Activated T-cell treated with anti-CD3 and anti-CD28 coated beads for 4 hours (primary cell): ENCODE measurements at places on chromosomes 2 and 18.

GRCh38 chr2:217943446-217944321 lies 59.1 kb downstream of the TNS1 start:
- no peak for DNase-seq

DNA sequence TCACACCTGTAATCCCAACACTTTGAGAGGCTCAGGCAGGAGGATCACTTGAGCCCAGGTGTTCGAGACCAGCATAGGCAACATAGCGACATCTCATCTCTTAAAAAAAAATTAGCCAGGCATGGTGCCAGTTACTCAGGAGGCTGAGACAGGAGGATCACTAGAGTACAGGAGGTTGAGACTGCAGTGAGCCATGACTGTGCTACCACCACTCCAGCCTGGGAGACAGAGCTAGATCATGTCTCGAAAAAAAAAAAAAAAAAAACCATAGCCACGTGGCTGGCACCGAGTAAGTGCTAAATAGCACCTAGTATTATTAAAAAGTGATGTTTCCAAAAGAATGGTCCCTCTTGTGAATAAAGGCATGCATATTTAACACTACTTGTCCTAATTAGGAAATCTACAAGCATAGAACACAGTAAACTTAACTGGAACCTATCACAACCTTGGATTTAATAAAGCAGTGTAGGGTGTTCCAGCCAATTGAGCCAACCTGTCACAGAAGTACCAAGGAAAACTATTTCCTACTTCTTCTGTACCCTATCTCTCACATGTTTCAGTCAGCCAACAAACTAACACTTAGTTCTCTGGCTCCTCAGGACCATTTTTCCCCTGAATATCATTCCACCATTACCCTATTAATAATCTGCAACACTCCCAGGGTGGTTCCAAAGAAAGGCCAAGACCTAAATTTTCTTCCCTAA lies 8.8 kb downstream of the RAB1A start:
- DNase-seq = no peak

DNA sequence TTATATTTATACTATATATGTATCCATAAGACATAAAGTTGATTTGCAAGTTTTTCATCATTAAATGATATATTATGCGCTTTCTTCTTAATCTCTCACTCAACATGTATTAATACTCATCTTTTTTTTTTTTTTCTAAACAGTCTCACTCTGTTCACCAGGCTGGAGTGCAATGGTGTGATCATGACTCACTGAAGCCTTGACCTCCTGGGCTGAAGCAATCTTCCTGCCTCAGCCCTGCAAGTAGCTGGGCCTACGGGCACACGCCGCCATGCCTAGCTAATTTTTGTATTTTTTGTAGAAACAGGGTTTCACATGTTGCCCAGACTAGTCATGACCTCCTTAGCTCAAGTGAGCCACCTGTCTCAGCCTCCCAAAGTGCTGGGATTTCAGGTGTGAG lies 51.4 kb upstream of the MAP4K3 start:
- no peak for DNase-seq

DNA sequence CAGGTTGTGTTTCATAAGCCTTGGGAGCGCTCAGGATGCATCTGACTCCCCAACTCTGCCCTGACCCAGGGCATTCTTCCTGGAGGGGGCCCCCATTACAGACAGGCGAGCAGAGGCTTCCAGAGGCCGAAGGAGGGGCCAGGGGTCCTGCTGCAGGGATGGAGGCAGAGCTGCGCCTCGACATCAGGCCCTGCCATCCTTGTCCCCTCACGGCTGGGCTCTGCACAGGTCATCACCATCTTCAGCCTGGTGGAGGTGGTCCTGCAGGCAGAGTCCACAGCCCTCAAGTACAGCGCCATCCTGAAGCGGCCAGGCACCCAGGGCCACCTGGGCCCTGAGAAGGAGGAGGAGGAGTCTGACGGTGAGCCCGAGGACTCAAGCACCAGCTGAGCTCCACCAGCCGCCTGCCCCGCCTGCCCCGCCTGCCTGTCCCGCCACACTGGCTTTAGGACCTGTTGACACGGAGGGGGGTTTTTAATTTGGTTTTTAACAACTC lies 42.3 kb upstream of the ALPP start:
- DNase-seq = no peak

- no peak for DNase-seq
These were observed 237.7 kb downstream of the SEPTIN10 start for GRCh38 chr2:109376115-109376514.

- DNase-seq = no peak
These were observed 66.7 kb downstream of the FECH start for GRCh38 chr18:57519668-57520424.
